Activated CD8-positive, alpha-beta memory T cell treated with anti-CD3 and anti-CD28 coated beads for 24 hours (primary cell): ENCODE measurements at places on chromosomes 2 and 18.

- DNase-seq, result no peak
Observed at GRCh38 chr2:62156861-62157496, 38.9 kb upstream of the B3GNT2 start.

DNA sequence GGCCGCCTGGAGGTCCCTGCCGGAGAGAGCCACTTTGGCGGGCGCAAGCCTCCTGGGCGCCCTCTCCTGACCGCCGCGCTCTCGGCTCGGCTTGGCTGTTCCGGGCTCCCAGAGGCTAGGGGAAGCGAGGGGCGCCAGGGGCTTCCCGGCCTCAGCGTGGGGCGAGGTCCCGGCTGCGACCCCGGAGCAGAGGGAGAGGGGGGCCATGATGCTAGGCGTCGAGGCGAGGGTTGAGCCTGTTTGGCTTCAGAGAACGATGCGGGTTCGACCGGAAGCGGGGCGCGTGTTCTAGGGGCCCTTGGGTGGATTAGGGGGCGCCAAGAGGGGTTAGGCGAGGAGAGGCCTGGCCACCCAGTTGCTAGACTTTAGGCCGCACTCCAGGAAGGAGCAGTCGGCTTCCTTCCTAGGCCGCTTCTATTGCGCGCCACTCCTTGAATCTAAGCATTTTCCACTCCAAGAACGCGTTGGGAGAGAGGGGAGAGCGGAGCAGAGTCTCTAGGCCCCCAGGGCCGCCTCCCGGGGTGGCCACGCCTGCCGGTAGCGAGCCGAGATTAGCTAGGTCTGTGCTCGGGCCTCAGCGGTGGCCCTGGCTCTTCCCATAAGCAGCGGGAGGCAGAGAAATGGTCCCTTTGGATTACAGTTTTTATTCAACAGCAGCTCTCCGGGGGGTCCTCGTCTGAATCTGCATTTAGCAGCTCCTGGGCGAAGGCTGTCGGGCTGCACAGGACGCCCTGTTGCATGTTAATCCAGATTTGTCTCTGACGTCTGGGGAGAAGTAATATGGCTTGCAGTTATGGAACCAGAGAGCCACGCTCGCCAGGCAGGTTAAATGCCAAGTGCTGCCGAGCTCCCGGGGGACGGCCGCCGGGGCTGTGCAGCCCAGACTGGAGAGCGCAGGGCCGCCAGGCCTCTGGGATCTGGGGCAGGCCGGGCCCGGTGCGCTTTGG is 11.3 kb downstream of the MEIS1 start:
- DNase-seq, result no peak

DNA sequence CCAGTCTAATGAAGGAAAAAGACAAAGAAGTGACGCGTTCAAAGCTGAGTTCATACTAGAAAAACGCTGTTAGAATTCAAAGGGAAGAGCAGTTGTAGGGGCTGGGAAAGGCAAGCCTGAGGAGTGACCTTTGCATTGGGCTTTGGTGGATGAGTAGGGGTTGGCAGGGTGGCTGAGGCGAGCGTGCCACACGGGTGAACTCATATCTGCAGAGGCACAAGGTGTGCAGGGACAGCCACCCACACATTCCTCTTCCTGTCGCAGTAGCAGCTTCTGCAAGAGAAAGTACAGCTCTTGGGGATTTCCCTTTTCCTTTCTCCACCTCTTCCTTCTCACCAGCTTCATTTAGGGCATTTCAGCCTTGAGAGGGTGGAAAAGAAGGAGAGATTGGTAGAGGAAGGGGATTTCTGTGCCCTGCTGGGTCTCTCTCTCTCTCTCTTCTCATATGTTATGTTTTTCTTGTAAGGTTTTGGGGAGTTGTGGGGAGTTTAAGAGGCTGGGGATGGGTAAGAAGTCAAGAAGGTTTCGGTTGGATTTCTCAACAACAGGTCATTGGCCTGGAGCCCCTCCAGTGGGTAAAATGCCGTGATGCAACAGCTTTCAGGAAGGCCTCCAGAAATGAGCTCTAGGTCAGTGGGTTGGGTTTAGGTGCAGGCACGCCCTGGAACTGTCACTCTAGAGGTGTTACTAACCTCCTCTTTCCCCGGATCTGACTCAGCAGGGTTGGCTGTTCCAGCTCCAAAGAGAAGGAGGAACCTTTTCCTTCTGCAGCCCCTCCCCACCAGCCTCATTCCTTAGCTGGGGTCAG is 40.1 kb downstream of the ODC1 start:
- DNase-seq, result peak; percentile 82

- DNase-seq, result no peak
Observed at GRCh38 chr2:24452502-24452885, 38.6 kb upstream of the NCOA1 start.

GRCh38 chr2:3770724-3771415 is 67.5 kb downstream of the DCDC2C start:
- DNase-seq, result peak; percentile 30

DNA sequence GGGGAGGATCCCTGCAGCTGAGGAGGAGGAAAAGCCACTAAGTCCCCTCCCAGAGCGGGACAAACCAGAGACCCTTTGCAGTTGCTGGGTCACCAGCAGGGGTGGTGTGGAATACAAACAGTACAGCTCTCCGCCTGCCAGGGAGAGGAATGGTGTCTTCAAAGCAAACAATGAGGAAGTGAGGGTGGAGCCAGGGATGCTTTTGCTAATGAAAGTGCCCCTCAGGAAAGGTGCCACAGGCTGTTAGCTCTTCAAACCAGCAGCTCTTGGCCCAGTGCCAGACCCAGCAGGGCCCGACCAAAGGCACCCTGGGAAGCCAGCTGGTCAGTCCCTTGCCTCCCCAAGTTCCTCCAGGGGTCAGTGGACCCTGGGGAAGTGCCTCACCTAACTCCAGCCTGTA is 102.8 kb downstream of the HIBCH start:
- DNase-seq, result no peak

GRCh38 chr2:239595726-239596125 is 194.9 kb upstream of the HDAC4 start:
- no peak for DNase-seq

DNA sequence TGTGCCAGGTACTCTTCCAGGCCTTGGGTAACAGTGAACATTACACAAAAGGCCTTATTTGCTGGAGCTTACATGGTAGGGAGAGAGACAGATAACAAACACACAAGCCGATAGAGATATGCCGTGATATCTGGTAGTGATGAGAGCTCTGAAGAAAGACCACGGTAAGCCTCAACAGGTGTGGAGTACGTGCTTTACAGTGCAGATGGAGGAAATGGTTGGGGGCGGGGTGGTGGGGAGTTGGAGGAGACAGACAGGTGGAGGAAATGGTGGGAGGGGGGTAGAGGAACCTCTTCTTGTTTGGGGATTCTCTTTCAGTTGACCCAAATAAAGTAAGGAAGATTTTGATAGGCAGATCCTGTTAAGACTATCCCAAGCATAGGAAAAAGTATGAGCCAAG is 141.1 kb upstream of the ALPP start:
- peak; percentile 49 for DNase-seq

DNA sequence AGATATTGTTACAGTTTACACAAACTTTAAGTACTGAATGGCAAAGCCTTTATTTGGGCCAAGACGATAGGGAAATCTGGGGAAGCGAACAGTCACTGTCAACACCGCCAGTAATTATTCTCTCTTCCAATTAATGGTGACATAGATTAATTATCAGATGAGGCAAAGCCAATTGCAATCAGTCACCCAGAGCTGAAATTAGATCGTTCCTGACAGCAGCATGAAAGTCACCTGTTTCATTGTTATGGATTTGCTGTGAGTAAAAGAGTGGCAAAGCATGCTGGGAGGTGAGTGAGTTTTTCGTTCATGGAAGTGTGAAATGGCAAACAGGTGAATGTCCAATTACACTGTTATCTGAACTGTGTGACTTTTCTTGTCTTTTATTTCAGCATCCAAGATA is 164.8 kb upstream of the KLHL14 start:
- DNase-seq, result no peak

DNA sequence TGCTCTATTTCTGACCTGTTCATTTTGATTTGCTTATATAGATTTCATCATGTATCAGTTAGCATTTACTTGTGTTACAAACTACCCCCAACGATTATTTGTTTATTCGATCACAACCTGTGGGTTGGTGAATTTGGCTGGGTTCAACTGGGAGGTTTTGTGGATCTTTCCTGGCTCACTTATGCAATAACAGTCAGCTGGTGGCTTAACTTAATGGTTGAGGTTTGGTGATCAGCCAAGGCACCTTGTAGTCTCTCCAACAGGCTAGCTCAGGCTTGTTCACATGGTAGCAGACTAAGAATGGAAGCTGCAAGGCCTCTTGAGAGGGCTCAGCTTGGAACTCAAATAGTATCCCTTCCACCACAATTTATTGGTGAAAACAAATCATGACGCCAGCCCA is 5.4 kb upstream of the PUM2 start:
- no peak for DNase-seq

GRCh38 chr18:48819276-48819675 is 131.5 kb downstream of the SMAD7 start:
- DNase-seq, result peak; percentile 49

DNA sequence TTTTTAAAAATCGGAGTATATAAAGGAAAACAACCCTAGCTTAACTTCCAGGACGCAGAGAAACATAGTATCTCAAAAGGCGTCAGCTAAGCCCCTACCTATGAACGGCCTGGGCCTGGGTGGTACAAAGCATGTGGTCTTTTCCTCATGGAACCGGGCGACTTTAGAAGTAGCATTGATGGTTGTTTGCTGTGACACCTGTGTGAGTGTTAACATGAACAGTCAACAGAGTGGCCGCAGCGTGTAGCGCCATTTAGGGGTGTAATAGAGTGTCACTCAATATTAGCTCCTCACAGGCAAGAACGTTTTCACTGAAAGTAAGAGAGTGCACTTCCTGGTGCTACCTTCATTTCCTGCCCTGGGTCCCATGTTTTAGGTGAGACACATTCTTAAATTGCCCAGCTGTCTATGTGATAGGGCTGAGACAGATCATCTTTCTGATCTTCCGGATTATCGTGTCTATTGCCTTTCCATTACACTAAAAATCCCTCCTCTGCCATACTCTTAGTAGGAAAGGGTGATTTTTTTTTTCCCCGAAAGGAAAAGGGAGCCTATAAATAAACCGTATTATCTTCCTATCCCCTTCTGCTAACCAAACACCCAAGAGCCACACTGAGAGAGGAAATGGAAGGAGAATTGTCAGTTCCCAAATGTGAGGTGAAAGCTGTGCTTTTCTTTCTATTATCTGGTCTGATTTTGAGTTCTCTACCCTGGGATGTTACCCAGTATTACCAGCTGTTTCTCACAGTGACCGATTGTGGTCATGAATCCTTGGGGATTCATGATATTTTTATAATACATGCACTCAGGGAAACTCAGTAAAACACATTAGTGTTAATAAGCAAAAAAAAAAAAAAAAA is 1.3 kb downstream of the GORASP2 start:
- DNase-seq, result peak; percentile 75

GRCh38 chr2:54549430-54549829 is 93.3 kb downstream of the SPTBN1 start:
- no peak for DNase-seq

GRCh38 chr2:226609366-226609765 is 190.3 kb downstream of the IRS1 start:
- no peak for DNase-seq

GRCh38 chr18:11425211-11425610 is 184.2 kb upstream of the SLC35G4 start:
- no peak for DNase-seq

GRCh38 chr18:2847317-2848246 is 776 bp downstream of the EMILIN2 start:
- peak; percentile 75 for DNase-seq
